Suprapubic skin (tissue), 4 donors: ENCODE measurements at places on chromosomes 1 and 21.

- no peak for DNase-seq
Observed at GRCh38 chr1:66445492-66446181, 88.3 kb upstream of the SGIP1 start.

DNA sequence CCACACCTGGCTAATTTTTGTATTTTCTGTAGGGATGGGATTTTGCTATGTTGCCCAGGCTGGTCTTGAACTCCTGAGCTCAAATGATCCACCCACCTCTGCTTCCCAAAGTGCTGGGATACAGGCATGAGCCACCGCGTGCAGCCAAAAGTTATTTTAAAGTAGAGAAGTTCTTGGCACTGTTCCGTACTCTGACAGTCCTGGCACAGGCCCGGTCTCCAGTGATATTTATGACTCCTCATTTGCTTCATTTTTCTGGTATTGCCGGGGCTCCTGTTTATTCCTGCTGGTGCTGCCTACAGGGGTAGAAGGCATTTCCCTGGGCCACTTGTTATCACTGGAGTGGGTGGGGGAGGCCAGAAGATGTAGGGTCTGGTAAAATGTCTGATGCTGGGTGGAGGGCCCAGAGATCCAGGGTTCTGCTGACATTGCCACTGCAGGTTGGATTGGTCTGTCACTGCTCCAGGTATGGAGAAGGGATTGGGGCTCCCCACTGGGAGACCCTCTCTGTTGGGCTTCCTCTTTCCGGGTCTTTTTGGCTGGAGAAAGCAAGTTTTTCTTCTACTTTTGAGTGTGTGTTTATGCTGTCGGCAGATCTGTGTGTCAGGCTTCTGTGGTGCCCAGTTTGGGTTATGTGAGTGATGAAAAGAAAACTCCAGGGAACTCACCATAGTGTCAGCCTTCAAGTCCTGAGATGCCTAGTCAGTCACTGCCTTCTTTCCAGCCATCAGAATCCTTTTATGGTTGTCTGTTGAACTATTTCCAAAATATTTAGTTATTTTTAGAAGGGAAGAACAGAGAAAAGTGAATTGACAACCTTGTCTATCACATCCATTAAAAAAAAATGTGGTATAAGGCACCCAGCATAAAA is 4.5 kb downstream of the MROH7 start:
- DNase-seq, result no peak

DNA sequence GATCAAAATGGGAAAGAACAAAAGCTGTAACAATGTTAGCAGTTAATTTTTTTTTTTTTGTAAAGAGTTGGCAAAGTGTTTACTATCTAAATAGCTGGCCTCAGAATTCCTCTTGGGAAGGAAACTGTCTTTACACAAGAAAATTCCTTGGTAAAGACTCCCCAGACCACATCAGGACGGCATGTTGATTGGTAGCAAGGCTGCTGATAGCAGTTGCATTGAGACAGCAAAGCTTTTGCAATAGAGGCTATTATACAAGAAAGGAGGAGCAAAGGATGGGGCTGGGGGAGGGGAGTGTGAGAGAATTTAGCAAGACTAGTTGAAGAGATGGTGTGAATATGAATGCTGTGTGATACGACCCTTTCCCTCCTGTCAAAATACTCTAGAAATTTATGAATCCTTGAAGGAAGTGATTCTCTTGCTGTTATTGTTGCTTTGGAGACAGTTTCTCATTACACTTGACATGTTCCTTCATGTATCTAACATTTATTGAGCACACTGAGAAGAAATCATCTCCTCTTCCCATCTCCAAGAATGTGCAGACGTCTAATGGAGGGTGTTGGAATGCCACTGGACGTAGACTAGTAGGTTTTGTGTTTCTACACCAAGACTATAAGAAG is 355.6 kb downstream of the SIPA1L2 start:
- no peak for DNase-seq

GRCh38 chr1:153362187-153362775 is 4.6 kb downstream of the S100A9 start:
- DNase-seq, result peak; percentile 34

GRCh38 chr1:214209260-214209808 is 71.6 kb upstream of the SMYD2 start:
- no peak for DNase-seq

DNA sequence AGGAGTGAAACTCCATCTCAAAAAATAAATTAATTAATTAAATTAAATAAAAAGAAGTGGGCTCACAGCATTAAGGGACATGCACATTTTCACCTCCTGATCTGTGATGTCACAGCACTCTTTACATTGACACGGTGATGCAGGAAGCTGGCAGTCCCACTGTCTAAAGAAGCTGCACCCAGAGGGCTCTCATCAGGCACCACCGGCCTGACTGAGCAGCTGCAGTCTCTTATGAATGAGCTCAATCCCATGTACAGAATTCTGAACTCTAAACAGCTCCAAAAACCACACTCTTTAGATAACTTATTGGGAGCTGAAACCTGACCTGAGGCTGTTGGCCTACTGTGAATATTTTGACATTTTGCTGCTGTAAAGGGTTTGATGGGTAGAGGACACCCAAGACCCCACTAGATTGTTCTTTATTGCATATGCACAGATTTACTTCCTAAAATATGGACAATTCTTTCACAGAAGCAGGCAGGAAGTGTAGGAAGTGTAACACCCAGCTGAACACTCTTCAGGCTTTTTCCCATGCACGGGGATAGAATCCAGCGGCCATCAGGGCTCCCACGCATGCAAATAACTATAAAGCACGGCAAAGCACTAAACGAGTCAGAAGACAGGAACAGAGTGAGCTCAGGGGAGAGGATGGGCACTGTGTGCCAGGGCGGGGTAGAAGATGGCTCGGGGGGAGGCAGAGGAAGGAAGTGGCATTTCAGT is 46.2 kb downstream of the L1TD1 start:
- no peak for DNase-seq

DNA sequence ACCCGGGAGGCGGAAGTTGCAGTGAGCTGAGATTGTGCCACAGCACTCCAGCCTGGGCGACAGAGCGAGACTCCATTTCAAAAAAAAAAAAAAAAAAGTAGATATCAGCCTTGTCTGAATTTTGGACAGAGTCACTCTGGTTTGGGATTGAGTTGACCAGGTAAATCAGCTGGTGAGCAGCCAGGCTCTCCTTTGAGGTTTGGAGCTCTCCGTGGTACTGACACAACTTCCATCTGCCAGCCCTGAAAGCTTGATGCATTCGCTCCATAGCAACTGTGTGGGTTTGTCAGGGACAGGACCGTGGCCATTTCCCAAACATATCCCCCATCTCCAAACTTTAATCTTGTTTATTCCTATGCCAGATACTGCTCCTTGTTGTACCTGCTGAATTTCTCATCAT is 155.2 kb downstream of the DMRTA2 start:
- DNase-seq, result no peak

DNA sequence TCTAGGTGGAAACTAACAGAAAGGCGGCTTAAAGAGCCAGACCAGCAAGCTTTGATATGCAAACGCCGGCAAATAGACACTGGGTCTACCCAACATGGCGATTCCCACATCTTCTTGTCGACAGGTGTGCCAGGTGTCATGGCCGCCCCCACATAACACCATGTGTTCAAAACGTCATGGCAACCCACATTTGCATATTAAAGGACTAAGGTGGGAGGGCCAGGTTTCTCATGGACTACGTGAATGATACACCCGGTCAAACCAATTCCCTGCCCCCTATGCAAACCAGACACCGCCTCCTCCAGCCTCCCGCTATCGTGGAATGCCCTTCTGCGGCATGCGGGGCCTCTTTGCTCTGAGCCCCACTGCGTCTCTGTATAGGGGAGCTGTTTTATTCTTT is 41.3 kb downstream of the ICOSLG start:
- DNase-seq, result no peak

GRCh38 chr1:172275478-172275877 is 145.0 kb upstream of the C1orf105 start:
- DNase-seq, result no peak

- DNase-seq, result peak; percentile 77
Observed at GRCh38 chr1:218164930-218165700, 120.0 kb upstream of the RRP15 start.

GRCh38 chr1:173255214-173255813 is 48.2 kb upstream of the TNFSF4 start:
- DNase-seq, result no peak

DNA sequence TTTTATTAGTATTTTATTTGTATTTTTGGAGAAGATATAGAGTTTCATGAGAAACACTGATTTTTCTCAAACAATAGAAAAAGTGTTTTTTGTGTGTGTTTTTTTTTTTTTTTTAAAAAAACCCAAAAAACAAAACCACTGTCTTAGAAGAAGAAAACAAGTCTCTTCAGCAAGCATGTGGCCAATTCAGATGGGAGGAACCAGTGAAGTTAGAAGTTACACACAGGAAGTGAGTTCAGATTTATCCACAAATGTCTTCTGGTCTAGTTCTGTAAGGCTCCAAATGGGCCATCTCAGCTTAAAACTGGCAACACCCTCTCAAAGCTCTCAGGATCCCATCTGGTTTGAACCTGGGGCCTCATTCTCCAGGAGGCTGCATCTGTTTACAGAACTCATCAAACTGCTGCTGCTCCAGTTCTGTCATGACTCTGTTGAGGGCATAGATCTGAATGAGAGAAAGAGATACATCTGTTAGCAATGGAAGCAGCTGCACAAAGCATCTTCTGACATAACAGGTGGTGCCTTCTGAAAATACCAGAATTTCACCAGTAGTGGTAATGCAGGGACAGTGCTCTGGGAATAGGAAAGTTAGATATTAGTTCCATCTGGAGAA is 9.8 kb upstream of the ERMAP start:
- DNase-seq, result no peak

GRCh38 chr1:14421977-14422609 is 176.4 kb upstream of the KAZN start:
- DNase-seq, result no peak

DNA sequence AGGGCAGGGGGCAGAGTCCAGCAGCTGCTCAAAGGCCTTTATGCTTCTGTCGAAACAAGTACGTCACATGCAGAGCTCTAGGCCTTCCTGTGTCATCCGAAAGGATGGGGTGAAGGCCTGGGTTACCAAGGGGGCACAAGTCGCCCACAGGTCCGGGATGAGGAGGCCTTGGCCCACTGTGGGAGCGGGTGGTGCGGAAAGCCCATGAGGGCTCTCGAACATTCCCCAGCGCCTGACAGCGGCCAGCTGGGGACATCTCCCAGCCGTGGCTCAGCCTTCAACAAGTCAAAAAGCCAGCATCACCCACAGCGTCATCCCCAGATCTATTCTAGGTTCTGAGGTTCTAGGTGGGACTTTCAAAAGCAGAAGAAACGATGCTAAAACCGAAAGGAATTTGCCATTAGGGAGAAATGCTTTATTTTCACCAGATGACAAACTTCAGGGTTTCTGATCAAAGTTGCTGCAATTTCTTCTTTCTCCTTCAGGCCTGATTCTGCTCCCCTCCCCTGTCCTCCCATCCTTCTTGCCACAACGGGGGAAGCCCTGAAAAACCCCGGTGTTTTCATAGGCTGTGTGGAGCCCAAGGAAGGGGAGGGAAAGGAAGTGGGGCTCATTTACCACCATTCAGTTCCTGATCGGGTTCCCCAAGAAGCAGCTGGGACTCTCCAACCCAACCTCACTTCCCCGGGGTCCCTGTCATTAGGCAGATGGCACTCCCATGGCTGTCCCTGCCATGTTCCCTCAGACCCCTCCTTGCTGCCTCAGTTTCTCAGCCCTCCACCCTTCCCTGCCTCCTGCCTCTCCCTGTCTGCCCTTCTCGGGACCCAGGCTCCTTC is 17.6 kb downstream of the GPR137B start:
- no peak for DNase-seq

GRCh38 chr21:15564907-15565306 is 164.9 kb upstream of the USP25 start:
- no peak for DNase-seq

DNA sequence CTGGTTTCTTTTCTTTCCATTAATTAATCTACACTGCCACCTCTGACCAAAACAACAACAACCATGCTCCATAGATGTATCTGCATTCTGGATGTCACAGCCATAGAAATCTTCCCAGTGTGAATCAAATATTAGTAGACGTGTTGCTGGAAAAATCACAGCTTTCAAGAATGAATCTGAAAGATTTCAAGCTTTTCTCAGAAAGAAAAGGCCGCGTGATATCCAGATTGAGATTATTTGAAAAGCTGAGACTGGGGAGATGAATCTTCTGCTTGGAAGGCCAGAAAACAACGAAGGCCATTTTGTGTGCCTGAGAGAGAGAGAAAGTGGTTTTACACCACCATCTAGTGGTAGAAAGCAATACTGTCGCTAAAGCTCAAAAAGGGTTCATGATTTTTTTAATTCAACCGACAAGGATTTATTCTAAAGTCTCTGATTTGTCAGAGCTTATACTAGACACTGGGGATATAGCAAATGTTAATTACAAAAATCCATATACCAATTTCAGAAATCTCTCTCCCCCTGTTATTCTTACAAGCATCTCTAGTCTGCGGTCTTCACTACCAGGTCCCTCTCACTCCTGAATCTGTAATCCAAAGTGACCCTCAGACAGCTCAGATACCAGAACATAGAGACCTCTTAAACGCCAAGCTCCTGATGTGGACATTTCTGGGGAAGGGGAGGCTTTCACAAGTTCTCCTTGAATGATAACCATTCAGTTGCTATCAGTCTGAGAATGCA is 87.5 kb upstream of the SGIP1 start:
- DNase-seq, result no peak

- DNase-seq, result no peak
Observed at GRCh38 chr1:102241431-102242338, 245.0 kb upstream of the OLFM3 start.

DNA sequence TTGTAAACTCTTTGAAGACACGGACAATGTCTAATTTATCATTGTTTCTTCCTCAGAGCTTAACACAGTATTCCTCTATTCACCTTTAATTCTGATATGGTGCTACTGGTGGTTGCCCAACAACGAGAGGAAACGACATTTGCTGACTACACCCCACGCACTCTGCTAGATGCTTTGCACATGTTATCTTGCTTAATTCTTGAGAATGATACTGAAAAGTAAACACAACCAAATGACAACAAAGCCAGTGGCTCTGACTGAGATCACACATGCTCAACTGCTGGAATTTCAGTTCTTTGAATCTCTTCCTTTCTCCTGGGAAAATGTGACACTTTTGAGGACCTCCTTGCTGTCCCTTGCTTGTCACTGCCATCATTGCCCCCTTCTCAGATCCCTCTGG is 37.2 kb upstream of the DDAH1 start:
- no peak for DNase-seq
